A549 treated with RU486 at 1 μM for 4 hours (cell line): ENCODE measurements at places on chromosomes 11 and 22. TPM values are rescaled to one million over a fixed set of nuclear protein-coding genes. Genes with fewer than 3 reads are reported as not detected.

The SYTL2 gene
- total RNA-seq, result 13.1 to 30.4 TPM (median 15.4 TPM) in 5 replicates

The IFITM10 gene
- 1.0 to 1.4 TPM (median 1.1 TPM) in 5 replicates for total RNA-seq

The CREB3L1 gene
- total RNA-seq, result 3.9 to 6.2 TPM (median 5.2 TPM) in 5 replicates

The ENDOD1 gene
- 9.9 to 15.8 TPM (median 14.5 TPM) in 5 replicates for total RNA-seq

The TMEM121B gene
- 0.09 to 0.20 TPM (median 0.18 TPM) in 5 replicates for total RNA-seq

The LIF gene
- 22.4 to 37.6 TPM (median 34.3 TPM) in 5 replicates for total RNA-seq

The GGT5 gene
- total RNA-seq, result 1.8 to 2.6 TPM (median 2.4 TPM) in 5 replicates

The IPO7 gene
- total RNA-seq, result 52.0 to 112 TPM (median 101 TPM) in 5 replicates

The E2F8 gene
- 5.2 to 7.2 TPM (median 6.1 TPM) in 5 replicates for total RNA-seq

The MYBPC3 gene
- 0.06 to 0.13 TPM (median 0.08 TPM) in 5 replicates for total RNA-seq

The PNPLA2 gene
- 35.3 to 59.0 TPM (median 53.7 TPM) in 5 replicates for total RNA-seq
